GDM1 (cell line): ENCODE measurements at places on chromosomes 7 and 10.
A peak's percentile ranks its signal among the peaks of the same experiment; 100 is the strongest.

DNA sequence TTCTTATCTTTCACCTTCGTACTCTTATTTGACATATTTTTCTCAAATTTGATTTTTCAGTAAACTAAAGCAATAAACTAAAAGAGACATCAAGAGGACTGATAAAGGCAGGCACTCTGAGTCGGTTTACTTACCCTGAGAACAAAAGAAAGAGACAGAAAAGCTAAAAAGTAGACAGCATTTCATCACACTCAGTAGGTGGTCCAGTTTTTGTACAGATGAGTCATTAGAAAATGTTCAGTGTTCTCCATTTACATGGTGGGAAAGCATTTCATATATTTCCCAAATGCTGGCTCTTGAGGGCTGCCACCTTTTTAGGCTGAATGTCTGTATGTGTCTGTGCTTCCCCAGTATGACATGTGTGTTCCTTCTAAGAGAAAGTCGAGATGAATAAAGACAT is 52.7 kb downstream of the NHLRC2 start:
- no peak for DNase-seq

DNA sequence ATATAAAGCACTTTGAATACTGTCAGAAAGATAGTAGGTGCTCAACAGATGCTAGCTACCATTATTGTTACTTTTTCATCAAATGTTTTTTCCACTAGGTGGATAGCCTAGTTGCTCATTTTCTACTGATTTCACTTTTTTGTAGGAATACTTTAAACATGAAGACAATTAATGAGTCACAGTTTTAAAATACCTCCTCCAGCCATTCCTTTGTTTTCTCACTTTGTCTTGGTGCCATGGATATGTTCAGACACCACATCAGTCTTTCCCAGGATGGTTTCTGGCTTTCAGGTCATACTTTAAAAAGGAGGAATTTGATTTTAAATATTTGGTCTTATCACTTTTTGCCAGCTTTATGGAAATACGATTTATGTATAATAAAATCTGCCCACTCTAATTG is 147.1 kb upstream of the MGMT start:
- DNase-seq: no peak

- no peak for DNase-seq
These were observed 206.9 kb downstream of the PTEN start for GRCh38 chr10:88070080-88070880.

DNA sequence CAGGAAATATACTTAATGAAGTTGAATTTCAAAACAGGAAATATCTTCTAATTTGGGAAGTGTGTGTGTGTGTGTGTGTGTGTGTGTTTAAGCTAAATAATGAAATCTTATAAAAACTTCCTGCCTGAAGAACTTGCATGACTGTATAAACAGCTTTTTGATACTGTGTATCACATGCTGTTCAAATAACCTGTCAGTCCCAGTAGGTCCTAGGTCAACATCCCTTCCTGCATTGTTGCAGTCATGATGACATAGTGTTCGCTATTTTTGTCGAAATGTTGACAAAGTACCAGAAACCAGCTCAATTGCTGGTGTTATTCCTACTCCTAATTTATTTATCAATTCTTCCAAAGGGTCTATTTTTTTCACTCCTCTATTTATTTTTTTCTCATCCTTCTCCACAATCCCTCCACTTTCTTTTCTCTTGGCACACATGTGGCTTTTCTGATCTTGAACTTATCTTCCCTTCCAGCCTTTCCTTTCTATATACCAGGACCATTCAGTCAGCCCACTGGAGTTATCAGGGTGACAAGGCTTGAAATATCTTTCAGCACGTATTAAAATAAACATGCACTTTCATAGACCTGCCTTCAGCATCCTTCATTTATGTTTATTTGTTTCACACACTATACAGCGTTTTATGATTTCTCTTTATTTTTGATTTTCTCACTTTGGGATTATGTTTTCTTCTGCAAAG is 115.8 kb downstream of the PLXDC2 start:
- no peak for DNase-seq

GRCh38 chr10:80946073-80946472 is 408.4 kb downstream of the SH2D4B start:
- DNase-seq: no peak

- DNase-seq: no peak
These were observed 39.5 kb upstream of the DMBT1 start for GRCh38 chr10:122521011-122521410.

DNA sequence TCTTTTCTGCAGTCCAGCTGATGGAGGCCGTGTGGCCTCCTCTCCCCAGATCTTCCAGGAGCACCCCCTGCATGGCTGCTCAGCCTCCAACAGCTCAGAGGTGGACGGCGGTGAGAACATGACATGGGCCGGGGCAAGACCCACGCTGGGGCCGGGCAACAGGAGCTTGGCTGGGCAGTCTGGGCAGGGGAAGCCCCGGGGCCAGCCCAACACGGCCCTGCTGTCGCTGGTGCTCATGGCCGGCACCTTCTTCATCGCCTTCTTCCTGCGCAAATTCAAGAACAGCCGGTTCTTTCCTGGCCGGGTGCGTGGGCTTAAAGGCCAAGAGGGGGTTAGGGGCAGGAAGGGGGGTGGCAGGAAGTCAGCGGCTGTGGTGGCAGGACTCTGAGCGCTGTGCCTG is 6.6 kb downstream of the FASTK start:
- no peak for DNase-seq

GRCh38 chr10:97532935-97533671 is 34.4 kb downstream of the UBTD1 start:
- no peak for DNase-seq

DNA sequence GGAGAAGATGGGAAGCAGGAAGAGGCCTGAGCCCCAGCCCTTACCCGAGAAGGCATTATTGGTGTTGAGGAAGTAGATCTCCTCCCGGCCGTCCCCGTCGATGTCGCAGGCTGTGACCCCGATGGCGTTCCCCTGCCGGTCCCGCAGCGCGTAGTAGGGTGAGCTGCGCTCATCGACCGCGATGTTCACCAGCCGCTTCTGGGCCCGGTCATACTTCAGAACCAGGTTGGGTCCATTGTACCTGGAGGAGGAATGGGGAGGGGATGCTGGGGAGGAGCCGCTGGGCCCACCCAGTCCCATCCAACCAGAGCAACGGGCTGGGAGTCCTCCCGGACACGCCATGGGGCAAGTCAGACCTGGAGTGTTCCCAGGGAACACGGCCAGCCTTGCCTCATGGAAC is 86.5 kb downstream of the GOLGA7B start:
- DNase-seq: no peak

DNA sequence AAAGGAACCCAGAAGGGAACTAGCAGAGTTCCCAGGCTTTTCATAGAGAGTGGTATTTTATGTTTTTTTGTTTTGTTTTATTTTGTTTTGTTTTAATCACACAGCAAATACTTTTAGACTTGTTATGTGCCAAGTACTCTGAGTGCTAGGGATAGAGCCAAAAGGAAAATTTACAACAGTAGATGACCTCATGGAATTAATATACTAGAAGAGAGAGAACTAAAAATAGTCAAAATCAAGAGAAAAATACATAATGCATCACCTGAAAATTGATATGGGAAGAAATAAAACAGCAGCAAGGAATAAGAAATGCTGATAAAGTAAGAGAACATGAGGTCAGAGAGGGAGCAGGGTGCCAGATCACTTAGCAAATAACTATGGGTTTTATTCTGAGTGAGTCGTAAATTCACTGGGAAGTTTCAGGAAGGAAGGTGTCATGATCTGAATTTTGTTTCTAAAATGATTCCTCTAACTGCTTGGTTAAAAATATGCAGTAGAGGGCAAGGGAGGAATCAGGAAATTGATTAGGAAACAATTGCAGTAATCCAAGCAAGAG is 351.0 kb downstream of the ANKRD7 start:
- no peak for DNase-seq

DNA sequence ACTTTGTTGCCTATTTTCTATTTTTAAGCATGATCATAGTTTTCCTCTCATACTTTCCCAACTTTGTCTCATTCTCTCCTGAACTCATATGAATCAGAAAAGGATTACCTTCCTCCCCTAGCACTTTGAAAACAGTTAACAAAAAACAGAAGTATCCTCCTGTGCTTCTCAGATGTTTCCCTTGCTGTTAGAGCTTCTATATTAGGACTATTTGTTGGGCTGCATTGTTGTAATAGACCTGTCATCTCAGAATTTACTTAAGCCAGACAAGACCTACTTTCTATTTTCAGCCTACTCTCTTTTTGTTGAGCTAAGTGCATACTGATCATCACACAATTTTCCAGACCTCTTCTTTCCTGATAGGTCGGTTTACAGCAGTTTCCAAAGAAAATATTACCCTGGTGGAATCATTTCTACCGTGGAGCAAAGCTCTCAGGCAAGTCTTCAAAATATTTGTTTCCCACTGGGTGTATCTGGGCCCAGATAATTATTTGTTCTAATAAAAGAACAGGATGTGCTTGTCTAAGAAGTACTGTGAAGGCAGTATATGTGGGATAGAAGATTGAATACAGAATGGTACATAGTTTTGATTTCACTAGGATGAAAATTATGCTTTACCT is 411.9 kb upstream of the KLF6 start:
- no peak for DNase-seq

DNA sequence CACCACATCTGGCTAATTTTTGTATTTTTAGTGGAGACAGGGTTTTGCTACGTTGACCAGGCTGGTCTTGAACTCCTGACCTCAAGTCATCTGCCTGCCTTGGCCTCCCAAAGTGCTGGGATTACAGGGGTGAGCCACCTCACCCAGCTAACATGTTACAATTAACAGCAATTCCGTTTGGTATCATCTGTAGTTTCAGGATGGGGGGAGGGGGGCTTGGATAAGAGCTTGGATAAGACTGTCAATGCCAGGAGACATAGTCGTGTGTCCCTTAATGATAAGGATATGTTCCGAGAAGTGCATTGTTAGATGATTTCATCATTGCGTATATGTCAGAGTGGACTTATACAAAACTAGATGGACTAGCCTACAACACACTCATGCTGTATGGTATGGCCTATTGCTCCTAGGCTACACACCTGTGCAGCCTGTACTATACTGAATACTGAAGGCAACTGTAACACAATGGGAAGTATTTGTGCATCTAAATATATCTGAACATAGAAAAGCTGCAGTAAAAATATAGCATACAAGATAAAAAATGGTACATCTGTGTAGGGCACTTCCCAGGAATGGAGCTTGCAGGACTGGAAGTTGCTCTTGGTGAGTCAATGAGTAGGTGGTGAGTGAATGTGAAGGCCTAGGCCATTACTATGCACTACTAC is 103.9 kb upstream of the TNS3 start:
- no peak for DNase-seq

- no peak for DNase-seq
These were observed 120.6 kb downstream of the TMEM26 start for GRCh38 chr10:61332581-61332980.

DNA sequence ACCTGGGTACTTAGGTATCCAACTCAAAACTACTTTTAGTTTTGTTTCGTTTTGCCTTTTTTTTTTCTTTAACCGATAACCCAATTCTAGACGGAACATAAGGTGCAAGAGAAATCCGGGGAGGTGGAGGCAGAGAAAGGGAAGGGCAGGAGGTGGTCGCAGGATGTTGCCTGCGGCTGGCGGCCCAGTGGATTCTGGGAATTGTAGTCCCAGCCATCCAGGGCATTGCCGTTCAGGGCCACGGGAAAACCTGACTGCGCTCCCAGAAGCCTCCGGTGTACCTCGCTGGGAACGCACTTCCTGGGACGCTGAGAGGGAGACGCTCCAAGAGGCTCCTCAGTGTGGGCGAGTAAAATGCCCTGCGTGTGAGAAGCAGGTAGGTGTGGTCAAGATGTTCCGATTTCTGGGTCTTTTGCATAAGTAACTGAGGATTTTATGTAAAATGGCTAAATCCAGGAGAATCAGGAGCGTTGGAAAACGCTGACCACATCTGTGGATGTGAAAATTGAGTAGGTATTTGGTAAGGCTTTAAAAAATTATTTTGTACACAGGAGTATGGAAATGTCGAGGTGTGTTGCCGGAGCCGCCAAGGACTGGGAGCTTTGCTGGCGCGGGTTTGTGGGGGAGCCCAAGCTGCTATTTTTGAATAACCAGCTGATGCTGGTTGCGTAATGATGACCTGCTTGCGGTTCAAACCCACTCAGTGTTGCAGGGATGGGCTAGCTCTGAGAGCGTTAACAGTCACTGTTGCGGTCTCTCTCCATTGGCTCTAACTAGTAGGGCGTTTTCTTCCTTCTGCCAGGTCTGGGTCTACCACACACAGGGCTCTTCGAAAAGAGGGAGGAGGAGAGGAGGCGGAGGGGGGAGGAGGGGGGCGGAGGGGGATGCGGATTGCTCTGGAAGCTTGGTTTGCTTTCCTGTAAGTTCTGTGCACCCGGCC is at the start of gene CLDN12:
Gene CLDN12, plus strand, starts transcription at position 288 of the 940 bp plus-strand sequence. CDS start 9,216 bp downstream, outside the sequence.
- peak; percentile 64 for DNase-seq

DNA sequence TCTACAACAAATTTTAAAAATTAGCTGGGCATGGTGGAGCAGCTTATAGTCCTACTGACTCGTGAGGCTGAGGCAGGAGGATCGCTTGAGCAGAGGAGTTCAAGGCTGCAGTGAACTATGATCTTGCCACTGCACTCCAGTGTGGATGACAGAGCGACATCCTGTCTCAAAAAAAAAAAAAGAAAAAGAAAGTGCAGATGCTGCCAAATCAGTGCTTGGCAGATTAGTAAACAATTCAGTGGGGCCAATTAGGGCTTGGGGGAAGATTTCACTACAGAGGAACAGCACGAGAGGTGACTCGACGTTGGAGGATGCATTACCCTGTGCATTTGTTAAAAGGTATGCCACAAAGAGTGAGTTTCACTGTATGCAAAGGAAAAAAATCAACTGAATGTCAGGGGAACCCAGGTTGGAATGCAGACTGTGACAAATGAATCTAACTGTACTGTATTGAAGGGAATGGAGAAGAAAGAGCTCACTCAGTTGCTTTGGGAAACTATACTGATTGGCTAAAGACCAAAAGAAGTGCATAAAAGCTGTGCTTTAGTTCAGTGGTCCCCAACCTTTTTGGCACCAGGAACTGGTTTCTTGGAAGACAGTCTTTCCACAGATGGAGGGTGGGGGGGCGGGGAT is 31.6 kb downstream of the GARIN1A start:
- no peak for DNase-seq

DNA sequence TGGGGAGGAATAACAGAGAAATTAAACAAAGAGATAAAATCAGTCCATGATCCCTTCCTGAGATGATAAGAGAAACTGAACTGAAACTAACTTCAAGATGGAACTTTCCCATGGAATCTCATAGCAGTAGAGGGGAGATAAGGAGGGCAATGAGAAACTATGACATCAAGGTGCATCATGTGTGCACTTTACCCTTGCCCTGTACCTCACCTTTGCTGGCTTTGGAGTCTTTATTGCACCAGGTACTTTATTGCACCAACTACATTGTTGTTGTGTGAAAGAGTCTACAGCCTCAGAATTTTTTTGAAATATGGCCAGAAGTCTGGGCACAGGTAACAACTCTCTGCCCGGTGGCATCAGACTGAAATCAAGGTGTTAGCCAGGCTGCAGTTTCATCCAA is 11.2 kb upstream of the SMC3 start:
- DNase-seq: no peak

GRCh38 chr10:93319096-93319495 is 163.0 kb downstream of the MYOF start:
- no peak for DNase-seq

- DNase-seq: no peak
These were observed 114.9 kb downstream of the HDAC9 start for GRCh38 chr7:18610331-18610948.
